CD8-positive, alpha-beta memory T cell (primary cell): ENCODE measurements at places on chromosomes 6 and 20. TPM values are rescaled to one million over a fixed set of nuclear protein-coding genes. Genes with fewer than 3 reads are reported as not detected.

DNA sequence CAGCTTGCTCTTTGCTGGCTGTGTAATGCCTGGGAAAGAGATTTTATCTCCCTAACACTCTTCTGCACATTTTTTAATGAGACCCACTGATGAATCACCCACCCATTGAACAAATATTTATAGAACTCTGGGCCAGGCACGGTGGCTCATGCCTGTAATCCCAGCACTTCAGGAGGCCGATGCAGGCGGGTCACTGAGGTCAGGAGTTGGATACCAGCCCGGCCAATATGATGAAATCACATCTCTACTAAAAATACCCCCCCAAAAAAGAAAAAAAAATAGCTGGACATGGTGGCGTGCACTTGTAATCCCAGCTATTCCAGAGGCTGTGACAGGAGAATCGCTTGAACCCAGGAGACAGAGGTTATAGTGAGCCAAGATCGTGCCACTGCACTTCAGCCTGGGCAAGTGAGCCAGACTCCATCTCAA, 82.1 kb upstream of the SIRPA start:
- no peak for DNase-seq

DNA sequence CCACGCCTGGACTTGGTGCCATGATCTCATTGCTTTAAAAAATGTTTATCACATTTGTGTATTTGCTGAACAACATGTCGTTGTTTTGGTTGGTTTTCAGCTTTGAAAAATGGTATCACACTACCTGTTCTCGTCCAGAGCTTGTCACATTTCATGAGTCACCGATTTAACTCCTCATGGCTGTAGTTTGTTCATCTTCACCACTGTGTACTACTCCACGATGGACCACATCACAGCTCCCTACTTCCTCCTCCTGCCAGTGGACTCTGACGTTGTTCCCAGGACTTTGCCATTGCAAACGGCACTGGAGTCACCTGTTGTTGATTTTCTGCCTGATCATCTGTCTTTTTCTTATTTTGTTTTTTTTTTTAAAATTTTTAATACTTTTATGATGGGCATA, 157.7 kb downstream of the ERMARD start:
- no peak for DNase-seq

DNA sequence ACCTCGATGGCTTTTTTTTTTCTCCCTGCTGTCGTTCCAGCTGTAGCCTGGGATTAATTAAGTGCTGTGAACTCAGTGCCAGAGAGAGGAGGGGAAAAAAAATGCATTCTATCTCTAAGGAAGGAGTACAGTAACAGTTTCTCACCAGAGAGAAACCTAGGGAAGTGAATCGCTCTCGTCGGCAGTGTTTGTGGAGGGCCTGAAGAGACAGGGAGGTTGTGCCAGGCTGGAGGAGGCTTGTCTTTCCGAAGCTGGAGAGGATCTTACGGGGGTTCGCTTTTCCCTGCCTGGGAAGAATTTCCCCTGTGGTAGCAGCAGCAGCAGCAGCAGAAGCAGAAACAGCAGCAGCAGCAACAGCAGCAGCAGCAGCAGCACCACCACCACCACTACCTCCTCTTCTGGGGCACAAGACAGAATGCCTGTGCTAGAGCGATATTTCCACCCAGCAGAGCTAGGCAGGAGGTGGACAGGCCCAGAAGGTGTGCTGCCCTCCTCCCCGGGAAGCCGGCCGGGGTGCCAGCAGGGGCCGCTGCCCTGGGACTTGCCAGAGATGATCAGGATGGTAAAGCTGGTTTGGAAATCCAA, 186.5 kb downstream of the PDE7B start:
- no peak for DNase-seq

DNA sequence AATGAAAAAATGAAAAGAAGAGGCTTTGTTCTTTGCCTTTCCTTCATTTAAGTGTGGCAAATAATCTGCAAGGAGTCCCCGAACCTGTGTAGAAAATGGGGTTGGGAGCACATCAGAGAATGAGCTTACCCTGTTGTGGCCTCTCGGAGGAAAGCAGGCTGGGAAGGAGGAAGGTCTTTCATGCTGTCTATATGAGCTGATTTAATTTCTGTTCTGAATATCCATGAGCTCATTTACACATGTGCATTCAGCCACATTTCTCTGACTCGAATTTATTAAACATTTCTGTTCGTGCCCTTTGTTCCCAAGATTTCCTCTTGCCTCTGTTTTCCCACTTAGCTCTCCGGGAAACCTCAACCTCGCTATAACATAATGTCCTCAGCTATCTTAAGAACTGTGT, 584.4 kb upstream of the CDH4 start:
- no peak for DNase-seq

DNA sequence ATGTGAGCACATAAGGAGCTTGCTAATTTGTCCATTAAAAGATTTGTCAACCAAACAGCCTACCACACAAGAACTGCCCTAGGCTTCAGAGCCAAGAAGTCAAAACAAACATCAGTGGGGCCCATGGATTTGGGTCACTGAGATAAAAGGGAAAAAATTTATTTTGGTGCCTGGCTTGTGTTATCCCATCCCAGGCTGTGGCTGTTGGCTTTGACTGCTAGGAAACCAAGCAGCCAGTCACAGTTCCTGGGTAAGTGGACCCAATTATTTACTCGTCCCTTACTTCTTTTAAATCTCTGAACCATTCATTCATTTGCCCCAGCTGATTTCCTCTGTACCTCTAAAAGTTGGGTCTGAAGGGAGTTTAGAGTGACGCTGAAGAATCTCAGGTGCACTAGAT, 41.3 kb downstream of the EDN1 start:
- DNase-seq, result no peak

DNA sequence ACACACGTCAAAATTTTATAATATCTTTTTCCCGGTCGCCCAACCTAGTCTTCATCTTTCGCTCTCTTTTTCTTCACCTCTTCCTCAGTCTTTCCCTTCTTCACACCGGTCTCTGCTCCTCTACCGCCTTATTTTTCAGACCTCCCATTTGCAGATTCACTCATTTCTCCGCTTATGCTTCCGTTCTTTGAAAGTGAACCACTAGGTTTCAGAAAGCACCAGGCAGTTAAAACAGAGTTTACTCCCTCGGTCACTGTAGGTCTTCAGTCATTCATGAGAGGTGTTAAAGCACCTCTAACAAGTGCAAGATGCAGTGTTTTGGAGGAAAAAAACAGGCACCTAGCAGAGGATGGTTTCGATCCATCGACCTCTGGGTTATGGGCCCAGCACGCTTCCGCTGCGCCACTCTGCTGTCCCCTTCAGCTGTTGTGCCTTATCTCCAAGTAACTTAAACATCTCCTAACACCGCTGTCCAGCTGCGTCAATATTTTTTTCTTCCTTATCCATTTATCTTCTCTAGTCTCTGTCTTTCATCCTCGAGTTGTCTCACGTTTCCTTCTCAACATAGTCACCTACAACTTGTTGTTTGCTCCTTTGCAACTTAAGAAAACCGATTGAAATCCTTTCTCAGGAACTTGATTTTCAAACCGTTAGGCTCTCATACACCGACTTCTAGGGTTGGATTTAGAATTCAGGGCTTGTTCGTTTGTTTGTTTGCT, 119.7 kb upstream of the ZNF184 start:
- peak; percentile 21 for DNase-seq

GRCh38 chr6:88238065-88238464, 71.9 kb upstream of the CNR1 start:
- no peak for DNase-seq

DNA sequence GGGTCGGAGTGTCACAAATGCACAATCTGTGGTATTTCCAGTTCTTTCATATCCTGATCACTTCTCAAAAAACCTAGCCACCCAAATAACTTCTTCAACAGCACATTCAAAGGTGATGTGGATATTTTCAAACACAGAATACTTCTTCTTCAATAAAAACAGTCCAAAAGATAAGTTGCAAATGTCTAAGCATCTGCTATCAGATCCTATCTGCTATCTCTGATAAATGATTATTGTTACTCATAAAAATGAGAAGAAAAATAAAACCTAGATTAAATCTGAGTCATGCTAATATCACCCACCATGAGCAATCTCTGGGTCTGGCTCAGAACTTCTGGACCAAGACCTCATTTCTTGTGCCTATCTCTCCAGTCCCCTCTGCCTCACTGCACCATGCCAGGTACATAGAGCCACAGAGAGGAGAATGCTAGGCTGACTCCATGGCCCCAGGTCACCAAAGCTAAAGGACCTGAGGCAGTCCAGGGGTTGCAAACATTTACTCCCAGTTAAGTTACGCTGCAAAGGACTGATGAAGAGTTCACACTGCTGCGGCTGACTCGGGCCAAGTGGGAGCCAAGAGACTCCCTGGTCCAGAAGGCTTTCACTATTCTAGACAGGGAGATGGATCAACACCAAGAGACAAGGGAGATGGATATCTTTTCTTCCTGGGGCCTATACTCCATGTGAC, 101.4 kb downstream of the KIF13A start:
- DNase-seq, result no peak

DNA sequence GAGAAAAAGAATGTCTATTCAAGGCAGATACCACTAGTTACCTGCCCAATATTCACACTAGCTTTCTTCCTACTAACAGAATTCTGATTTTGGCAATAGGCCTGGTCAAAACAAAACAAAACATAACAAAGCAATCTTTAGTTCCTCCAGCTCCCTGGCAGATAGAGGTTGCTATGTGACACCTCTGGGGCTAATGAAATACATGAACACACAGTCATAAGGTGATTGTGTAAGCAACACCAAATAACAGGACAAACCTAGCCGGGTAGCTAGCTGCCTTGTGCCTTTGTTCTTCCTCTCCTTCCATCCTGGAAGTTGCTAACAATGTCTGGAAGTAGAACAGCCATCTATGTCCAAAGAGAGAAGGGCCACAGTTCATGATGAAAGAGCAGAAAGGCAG, 6.0 kb upstream of the HMGN3 start:
- DNase-seq, result no peak

- no peak for DNase-seq
These were observed 546.1 kb upstream of the MAN1A1 start for GRCh38 chr6:119895626-119896025.

DNA sequence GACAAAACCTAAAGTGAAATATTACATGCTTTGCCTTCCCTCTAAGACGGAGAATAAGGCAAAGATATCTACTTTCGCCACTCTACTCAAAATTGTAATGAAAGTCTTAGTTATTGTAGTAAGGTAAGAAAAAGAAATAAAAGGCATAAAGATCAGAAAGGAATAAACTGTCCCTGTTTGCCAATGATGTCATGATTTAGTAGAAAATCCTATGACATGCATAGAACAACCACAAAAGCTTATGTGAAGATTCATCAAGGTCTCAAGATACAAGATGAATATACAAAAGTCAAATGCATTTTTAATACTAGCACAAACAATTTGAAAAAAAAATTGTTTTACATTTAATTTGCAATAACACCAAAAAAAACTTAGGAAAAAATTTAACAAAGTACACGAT, 64.0 kb upstream of the FOXQ1 start:
- no peak for DNase-seq

- DNase-seq, result no peak
These were observed 1.9 kb downstream of the MRAP2 start for GRCh38 chr6:84035484-84035883.

The SDCBP2 gene
- total RNA-seq, result 3.7 TPM

The ULBP2 gene
- total RNA-seq, result 0.48 TPM

The SOX12 gene
- total RNA-seq, result 5.1 TPM

The C6orf136 gene
- 35.9 TPM for total RNA-seq

The ZNF311 gene
- total RNA-seq, result 0.66 TPM

The FNDC11 gene
- 0.13 TPM for total RNA-seq

The TMEM239 gene
- total RNA-seq, result not detected

The FRK gene
- total RNA-seq, result 0.07 TPM

The DNAH8 gene
- 0.11 TPM for total RNA-seq

The CCDC167 gene
- total RNA-seq, result 86.3 TPM

The FARS2 gene
- 24.9 TPM for total RNA-seq

The GLP1R gene
- total RNA-seq, result not detected

The CST4 gene
- not detected for total RNA-seq
